ENCODE measurements at places on chromosomes 5 and 9.

GRCh38 chr9:93098236-93098946, 2.4 kb downstream of the CARD19 start:
- peaks cover 38% of the 10 kb centered on the region for H3K4me1 ChIP-seq
- DNase-seq: peak; percentile 91
- H3K27ac ChIP-seq: peak overlapping the region; percentile 0

DNA sequence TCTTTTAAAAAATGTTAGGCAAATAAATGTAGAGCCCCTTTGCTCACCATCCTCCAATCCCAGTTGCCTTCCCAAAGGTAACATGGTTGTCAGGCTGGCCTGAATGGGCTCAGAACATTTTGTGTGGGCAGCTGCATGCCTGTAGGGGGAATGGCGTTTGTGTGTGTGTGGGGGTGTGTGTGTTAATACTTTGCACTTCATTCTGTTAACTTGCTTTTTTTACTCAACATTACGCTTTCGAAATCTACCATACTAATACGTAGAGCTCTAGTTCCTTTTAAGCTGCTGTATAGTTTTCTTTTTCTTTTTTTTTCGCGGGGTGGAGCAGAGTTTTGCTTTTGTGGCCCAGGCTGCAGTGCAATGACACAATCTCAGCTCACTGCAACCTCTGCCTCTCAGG, 14.0 kb downstream of the MYOZ3 start:
- H3K27me3 ChIP-seq: no peaks in the 10 kb centered on the region
- no peaks in the 10 kb centered on the region for H3K36me3 ChIP-seq
- no peak for DNase-seq
- peaks cover 17% of the 10 kb centered on the region for H3K4me1 ChIP-seq
- H3K27ac ChIP-seq: no peak overlapping the region

GRCh38 chr9:130072515-130073235, 19.0 kb downstream of the GPR107 start:
- H3K27me3 ChIP-seq: no peaks in the 10 kb centered on the region
- no peak for DNase-seq
- no peak overlapping the region for H3K4me3 ChIP-seq
- H3K27ac ChIP-seq: no peak overlapping the region

DNA sequence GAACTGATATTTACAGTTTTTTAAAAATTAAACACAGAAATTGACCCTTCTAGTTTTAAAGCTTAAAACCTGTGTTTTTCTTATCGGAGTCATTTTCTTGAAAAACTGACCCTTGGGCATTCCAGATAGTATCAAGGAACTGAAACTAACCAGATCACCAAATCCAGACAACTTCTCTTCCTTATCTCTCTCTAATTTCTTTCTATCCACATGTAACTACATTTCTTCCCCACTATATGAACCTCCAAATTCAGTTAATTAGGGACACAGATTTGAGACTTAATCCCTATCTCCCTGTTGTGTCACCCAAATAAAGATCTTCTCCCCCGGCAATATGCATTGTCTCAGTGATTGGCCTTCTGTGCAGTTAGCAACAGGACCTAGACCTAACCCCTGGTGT, 1643.0 kb upstream of the CDH6 start:
- no peaks in the 10 kb centered on the region for H3K27me3 ChIP-seq
- DNase-seq: no peak
- H3K4me3 ChIP-seq: no peak overlapping the region
- no peak overlapping the region for H3K27ac ChIP-seq

DNA sequence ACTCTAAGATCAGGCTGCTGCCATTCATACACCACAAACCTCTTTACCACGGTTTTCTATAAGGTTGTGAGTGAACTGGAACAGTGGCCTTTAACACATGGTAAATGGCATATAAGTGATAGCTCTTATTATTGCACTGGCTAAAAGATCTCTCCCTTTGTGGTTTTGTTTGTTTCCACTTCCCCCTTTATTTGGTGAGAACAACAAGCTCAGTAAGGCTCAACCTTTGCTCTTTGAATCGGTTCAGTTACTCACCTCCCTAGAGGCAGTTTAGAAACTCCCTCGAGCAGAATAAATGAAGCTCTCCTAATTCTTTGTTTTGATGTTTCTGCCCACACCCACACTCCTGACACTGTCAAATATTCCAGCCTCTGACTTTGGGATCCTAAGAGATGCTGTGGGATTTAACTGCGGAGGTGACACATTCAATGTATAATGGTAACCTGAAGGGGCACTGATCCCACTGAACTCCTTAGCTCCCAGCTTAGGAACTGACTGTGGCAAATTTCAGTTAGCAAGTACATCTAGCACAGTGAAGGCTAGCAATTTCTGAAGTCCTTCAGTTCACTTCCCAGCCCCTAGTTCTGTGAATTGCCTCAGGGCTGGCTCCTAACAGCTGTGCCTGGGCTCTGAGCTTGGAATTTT, 22.5 kb upstream of the RAD23B start:
- H3K27ac ChIP-seq: no peak overlapping the region
- H3K36me3 ChIP-seq: no peaks in the 10 kb centered on the region
- no peak for DNase-seq

GRCh38 chr9:17520268-17521064, 58.4 kb upstream of the SH3GL2 start:
- no peak overlapping the region for H3K4me3 ChIP-seq
- peaks cover 3% of the 10 kb centered on the region for H3K4me1 ChIP-seq
- no peaks in the 10 kb centered on the region for H3K27me3 ChIP-seq
